Dorsolateral prefrontal cortex (tissue), 122 donors: ENCODE measurements at places on chromosomes 3 and 15.
A peak's percentile ranks its signal among the peaks of the same experiment; 100 is the strongest.

DNA sequence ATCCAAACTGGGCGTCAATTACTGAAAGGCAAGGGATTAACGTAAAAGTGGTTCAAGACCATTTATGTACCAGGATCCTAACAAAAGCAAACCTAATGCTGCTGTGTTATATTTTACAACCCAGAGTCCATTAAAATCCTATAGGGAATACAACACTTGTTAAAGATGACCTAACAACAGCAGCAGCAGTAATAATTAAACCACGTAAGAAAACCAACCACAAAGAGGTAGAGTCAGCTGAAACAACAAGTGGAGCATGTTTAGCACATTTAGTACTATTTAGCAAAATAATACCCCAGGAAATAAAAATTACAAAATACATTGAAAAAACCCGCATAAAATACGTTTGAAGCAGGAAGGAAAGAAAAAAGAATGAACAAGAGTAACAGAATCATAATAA lies 82.1 kb upstream of the AGBL1 start:
- DNase-seq, result no peak

DNA sequence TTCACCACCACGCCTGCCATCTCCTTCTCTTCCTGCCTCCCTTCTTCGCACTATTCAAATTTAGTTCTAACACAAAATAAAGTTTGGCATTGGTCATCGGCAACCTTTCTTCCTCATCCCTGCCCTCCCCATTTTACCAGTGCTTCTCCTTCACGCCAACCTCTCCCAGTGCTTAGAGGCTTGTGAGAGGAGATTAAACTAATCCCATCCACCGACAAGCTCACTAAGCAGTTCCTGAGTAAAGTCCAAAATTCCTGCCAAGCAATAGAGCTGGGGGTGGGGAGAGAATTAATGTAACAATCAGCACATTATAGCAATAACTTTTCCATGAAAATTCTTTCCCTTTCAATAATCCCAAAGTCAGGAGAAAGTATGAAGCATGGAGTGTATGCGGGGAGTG lies 157.4 kb upstream of the GMNC start:
- no peak for DNase-seq

GRCh38 chr3:175212896-175213295 lies 353.8 kb downstream of the NAALADL2 start:
- no peak for DNase-seq

GRCh38 chr3:56339671-56340070 lies 128.6 kb downstream of the ERC2 start:
- no peak for DNase-seq

GRCh38 chr15:69553686-69554085 lies 101.1 kb downstream of the RPLP1 start:
- DNase-seq, result no peak

- no peak for DNase-seq
Observed at GRCh38 chr15:59711451-59712243, 22.5 kb upstream of the BNIP2 start.

DNA sequence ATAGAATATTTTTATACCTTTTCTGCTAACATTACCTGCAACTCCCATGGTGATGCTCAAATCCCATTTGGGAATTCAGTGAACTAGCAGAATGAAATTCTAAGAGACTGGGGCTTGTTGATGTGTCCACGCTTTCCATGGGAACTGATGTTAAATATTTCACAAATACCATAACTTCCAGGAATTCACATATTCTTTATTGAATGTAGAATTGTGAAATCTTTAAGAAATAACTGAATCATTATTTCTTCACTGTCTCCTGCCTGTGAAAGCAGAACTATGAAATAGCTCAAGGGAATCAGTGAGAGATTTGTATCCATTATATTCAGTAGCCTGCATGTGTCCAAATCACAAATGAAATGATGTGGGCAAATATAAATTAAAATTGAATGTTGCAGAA lies 130.8 kb downstream of the SERPINI1 start:
- DNase-seq, result no peak

DNA sequence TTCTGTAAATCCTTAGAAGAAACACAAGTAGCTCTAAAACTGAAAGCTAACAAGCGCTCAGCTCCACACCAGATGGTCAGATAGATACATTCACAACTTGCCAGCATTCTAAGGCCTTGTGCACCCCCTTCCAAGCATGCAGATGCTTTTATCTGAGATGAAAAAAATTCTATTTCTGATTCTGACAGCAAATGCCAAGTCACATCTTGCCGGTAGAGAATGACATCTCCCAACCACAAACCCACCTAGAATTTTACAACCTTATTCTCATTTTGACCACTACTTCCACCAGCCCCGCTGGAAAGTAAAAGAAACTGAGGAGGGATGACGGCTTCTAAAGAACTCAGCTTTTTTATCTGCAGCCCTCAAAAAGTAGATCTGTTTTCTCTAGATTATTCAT lies 57.7 kb downstream of the SUMF1 start:
- DNase-seq, result peak; percentile 27

GRCh38 chr3:35737934-35738706 lies 98.8 kb downstream of the ARPP21 start:
- no peak for DNase-seq

GRCh38 chr3:153137626-153138025 lies 24.4 kb upstream of the RAP2B start:
- DNase-seq, result no peak

DNA sequence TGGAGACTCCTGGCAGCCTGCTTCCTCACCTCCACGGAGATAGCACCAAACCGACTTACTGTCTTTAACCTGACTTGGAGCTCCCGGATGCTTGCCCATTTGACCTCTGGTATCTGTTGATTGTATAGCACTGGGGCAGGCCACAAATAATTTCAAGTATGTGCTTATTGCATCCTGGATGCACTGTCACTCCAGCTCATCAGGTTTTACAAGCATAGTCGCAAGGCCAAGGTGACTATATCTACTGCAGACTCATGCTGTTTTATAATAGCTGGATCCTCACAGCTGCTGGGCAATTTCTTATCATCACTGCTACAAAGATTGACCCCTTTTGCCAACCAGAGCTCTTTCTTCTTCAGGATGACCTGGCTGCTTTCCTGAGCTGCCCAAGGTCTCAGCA lies 45.6 kb downstream of the PEX5L start:
- no peak for DNase-seq

GRCh38 chr15:48352474-48353072 lies 21.3 kb downstream of the DUT start:
- DNase-seq, result peak; percentile 41

- no peak for DNase-seq
Observed at GRCh38 chr15:49927189-49927861, 191.7 kb downstream of the ATP8B4 start.

DNA sequence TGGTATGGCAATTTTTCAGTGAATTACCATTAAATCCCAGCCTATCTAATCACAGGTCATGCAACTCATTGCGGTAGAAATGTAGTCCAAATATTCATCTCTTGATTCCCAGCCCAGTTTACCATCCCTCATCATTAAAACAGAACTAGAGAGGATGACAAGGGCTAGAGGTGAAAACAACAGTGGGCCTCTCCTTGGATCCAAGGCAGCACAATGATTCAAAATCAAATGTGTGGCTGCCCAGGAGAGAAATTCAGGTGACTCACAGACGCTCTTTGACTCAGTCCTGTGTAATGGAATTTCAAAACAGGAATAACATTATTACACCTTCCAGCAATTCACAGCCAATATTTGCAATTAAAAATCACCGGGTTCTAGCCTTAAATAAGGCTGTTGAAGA lies 246.5 kb downstream of the TBL1XR1 start:
- no peak for DNase-seq

DNA sequence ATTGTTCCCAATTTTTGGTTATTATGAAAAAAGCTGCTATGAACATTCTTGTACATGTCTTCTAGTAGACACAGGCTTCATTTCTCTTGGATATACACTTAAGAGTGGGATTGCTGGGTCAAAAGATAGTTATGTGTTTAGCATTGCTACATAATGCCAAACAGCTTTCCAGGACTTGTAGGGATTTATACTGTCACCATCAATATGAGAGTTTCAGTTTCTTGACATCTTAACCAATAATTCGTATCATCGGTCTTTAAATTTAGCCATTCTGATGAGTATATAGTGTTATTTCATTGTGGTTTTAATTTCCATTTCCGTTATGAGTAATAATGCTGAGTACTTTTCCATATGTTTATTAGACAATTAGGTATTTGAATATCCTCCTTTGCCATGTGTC lies 190.3 kb upstream of the PFN2 start:
- no peak for DNase-seq

- no peak for DNase-seq
Observed at GRCh38 chr15:94493176-94493575, 261.8 kb downstream of the MCTP2 start.

DNA sequence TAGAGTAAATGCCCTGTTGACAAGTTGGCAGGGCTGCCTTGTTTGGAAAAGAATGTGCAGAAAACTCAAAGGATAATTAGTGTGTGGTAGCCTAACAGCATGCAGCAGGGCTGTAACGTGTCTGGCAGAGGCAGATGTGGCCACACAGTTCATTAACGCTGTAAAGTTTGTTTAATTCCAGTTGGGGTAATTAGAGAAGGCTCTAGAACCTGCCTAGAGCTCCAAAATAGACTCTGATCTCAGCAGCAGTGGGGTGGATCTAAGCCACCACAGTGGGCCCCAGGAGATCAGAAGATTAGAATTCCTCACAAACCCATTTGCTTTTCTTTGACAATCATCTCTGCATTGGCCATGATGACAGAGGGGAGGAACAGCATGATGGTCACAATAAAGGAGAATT lies 65.1 kb upstream of the LEKR1 start:
- no peak for DNase-seq

DNA sequence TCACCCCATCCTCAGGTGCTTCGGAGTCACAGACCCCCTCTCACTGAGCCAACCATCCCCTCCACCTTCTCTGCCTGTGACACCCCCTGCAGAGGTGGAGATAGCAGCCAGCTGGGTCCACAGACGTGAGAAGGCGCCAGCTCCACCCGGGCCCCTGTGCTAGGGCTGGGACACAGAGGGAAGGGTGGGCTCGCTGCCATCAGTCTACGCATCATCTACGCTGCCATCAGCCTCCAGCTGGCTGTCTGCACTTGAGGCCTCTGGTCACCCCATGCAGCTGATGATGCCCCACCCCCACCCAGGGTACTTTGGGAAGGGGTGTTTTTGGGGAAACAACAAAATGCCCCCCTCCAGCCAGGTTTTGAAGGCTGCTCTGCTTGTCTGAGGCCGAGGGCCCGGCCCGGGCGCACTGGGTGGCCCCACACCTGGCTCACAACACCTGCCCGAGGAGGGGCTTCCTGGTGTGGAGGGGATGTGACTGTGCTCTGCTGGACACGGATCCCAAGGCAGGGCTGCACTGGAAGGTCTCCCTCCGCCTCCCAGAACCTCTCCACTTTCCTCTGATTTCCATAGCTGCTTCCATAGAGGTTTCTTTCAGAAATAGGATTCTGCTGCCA lies 163.4 kb upstream of the IQSEC1 start:
- no peak for DNase-seq

- DNase-seq, result no peak
Observed at GRCh38 chr15:51731549-51732267, 5.7 kb downstream of the LYSMD2 start.

DNA sequence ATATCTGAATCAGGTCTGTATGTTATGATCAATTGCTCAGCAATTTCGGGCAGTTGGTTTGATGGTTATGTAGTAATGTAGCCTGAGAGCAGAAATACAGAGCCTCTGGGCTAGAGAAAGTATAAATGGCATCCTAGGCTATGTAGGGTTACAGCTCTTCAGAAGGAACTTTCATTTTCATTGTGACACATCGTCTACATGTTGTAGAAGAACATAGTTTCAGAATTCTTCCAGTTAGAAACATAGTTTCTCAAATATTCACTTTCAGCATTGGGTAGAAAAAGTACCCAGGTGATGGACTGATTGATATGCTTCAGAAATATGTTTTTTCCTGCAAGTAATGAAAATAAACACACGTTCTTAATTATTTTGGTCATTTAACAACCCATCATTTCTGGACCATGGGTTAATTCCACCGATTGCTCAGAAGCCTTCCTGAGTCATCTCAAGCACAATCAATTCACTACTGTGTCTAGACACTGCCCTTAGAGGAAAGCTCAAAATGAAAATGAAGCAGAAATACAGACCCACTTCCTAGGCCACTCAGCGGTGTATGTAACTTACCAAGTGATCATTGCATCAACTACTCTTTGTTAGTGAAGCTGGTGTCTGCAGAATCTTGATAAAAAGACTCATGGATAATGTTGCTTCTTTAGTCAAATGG lies 88.8 kb upstream of the TSEN2 start:
- DNase-seq, result no peak

- DNase-seq, result peak; percentile 48
Observed at GRCh38 chr3:9715764-9716437, 12.3 kb downstream of the CPNE9 start.

DNA sequence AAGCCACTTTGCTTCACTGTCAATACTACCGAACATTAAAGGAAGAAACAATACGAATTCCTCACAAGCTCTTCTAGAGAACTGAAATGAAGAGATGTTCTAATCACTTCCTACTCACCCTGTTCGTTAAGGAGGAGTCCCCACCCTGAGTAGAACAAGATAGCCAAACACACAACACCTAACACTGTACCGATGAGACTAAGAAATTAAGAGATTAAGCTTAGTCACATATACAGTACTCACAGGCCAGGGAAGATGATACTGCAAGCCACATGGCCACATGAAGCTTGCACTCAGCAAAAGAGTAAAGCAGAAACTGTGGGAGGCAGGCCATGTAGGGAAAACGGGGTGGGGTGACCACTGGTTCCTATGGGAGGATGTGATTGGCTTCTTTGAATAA lies 48.0 kb downstream of the CGGBP1 start:
- no peak for DNase-seq

DNA sequence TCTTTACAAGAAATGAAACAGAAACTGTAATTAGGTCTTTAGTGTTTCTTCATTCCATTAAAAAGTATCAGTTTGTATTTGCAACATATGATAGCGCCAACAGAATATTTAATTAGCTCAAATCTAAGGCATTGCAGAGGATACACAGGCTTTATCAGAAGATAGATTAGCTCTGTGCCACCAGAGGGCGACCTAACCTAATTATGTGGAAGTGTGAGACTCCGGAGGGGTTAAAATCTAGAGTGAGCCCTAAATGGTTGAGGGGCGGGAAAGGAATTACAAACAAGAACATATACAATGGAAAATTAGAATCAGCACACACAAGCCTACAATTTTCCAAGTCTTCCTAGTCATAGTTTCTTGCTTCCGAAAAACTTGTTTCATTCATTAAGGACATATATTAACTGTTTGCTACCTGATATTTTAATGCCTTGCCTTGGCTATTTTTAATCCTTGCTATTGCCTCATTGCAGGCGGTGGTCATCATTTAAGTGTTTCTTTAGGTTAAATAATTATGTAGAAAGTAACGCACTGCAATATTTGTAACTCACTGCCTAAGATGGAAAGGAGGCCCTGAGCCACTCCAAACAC lies 18.0 kb upstream of the RYR3 start:
- DNase-seq, result peak; percentile 55

GRCh38 chr15:23646165-23647000 lies 1.3 kb downstream of the MAGEL2 start:
- no peak for DNase-seq

- DNase-seq, result no peak
Observed at GRCh38 chr3:55066551-55067047, 138.7 kb upstream of the LRTM1 start.

GRCh38 chr3:23258110-23258509 lies 55.0 kb downstream of the UBE2E2 start:
- DNase-seq, result no peak

GRCh38 chr3:195129072-195129643 lies 141.8 kb downstream of the XXYLT1 start:
- DNase-seq, result no peak

GRCh38 chr3:188212308-188212969 lies 58.5 kb downstream of the LPP start:
- no peak for DNase-seq
